H1 (cell line): ENCODE measurements at places on chromosomes 2 and 18. TPM values are rescaled to one million over a fixed set of nuclear protein-coding genes. Genes with fewer than 3 reads are reported as not detected.

LYPD6 gene
- total RNA-seq = 8.8 and 8.9 TPM in 2 replicates

DNA sequence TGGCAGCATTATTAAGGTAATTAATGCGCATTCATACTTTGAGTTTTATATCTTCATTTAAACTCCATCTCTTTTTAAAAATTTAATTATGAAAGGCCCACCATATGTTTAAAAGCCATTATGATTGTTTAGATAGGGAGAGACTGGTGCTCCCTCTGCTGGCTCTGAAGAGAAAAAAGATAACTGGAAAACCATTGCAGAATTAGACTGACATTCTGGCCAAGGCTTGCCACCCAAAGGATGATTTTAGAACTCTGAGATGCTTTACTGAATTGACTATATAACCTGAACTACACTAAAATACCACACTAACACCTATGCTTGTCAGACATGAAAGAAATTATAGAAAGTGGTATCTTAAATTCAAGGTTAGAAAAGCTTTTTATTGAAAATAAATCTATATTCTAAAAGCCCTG, 127.6 kb upstream of the SPOPL start:
- no peaks in the 10 kb centered on the region for H3K4me1 ChIP-seq
- no peak overlapping the region for H3K4me3 ChIP-seq
- no peaks in the 10 kb centered on the region for H3K27me3 ChIP-seq
- DNase-seq = no peak
- H3K27ac ChIP-seq = no peak overlapping the region

LHCGR gene
- total RNA-seq = 0.31 and 0.73 TPM in 2 replicates

DNA sequence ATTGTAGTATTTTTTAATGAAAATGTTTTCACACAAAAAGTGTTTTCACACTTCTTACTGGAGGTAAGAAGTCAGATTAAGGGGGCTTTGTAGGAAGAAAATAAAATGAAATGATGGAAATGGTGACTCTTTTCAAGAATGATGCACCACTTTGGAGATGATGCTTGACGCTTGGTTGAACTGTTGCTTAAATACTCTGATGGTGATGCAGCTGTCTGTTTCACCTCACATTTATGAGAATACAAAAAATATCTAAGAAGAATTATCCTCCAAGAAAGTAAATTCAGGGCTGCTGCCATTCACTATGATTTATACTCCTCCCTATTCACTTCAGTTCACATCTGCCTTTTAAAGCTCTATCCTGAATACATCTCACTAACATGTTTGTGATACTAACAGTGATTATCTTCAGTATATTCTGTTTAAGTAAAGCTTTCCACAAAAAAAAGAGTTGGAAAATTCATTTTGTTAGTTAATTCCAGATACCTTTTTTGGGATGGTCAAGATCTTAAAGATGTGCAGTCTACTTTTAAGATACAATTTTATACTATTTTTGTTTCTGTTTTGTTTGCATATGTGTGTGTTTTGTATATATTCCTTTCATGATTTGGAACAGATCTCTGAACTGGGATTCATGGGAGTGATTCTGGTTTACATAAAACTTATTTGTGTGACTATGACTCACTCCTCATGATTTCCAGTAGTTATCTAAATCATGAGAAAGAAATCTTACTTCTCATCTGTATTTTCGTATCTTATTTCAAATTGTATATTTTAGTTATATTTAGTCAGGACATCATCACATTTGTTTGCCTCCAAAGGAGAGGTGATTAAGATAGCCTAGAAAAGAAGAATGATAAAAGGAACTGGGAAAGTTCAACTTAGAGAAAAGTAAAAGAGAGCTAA, 53.1 kb downstream of the SLC39A10 start:
- H3K4me1 ChIP-seq = no peaks in the 10 kb centered on the region
- no peak overlapping the region for H3K27ac ChIP-seq
- no peaks in the 10 kb centered on the region for H3K27me3 ChIP-seq
- H3K36me3 ChIP-seq = peaks cover 41% of the 10 kb centered on the region
- no peak overlapping the region for H3K4me3 ChIP-seq

DNA sequence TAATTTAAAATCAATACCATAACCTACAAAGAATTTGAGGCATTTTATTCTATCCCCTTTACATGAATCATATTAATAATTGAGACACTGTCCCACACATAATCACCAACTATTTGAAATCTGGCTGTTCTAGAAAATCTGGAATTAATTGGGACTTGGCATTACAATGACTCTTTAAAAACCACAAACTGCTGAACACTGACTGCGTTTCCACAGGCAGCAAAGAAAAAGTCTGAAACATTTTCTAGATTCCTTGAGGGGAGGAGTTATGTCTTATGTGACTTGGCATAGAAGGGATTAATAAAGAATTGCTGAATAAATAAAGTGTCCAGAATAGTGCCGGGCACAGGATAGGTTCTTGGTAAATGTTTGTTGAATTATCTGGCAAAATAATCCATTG, 61.4 kb downstream of the GPR39 start:
- H3K4me3 ChIP-seq = no peak overlapping the region
- H3K4me1 ChIP-seq = no peaks in the 10 kb centered on the region
- no peak overlapping the region for H3K27ac ChIP-seq
- no peaks in the 10 kb centered on the region for H3K36me3 ChIP-seq
- H3K27me3 ChIP-seq = no peaks in the 10 kb centered on the region

POTEJ gene
- not detected in 2 replicates for total RNA-seq

- H3K27me3 ChIP-seq = no peaks in the 10 kb centered on the region
- no peaks in the 10 kb centered on the region for H3K36me3 ChIP-seq
- no peak overlapping the region for H3K27ac ChIP-seq
- H3K4me1 ChIP-seq = no peaks in the 10 kb centered on the region
Measured at GRCh38 chr18:69949538-69949936, 1.9 kb upstream of the CD226 start.
